MV-4-11 (cell line): ENCODE measurements at places on chromosomes 12 and 14.

- DNase-seq: peak; percentile 6
These were observed 68.2 kb downstream of the USP15 start for GRCh38 chr12:62328296-62328921.

DNA sequence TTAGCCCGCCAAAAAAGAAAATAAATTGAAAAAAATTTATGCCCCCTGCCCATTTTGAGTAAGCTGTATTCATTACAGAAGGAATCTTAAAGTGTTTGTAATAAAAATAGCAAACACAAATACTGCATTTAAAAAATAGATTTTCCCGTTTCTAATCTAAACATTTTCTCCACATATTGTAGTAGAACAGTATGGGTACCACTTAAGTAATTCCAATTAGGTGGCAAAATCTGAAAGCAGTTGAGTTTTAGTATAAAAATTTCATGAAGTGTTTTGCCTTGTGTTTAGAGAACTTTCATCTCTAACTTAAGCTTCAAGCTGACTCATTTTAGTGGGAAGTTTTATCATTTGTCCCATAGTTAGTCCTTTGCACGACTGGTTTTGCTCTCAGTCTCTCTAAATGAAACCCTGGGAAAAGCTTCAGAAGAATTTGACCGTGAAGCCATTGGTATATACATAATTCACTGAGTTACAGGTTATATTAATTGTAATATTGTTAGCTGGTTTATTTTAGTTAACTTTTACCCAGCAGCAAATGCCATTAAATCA lies 214.6 kb downstream of the ERC1 start:
- no peak for DNase-seq

DNA sequence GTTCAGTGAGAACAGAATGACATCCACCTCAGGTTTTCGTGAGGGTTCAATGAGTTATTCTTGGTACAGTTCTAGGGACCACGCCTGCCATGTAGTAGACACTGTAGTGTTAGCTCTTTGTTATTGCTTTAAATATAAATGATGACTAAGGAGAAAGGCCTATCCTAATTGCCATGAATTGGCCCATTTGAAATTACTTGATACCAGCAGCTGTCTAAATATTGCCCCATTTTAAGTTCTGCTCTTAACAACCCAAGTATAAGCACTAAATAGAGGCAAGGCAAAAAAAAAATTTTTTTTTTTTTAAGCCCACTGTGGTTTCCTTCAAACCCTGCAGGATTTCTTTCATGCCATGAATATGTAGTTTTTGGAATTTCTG lies 84.5 kb downstream of the BORCS5 start:
- no peak for DNase-seq

GRCh38 chr14:66069036-66069435 lies 417.1 kb upstream of the CCDC196 start:
- DNase-seq: no peak

- DNase-seq: no peak
These were observed 49.0 kb upstream of the MSRB3 start for GRCh38 chr12:65229441-65229840.

- DNase-seq: no peak
These were observed 8.9 kb downstream of the RFLNA start for GRCh38 chr12:124303579-124304313.

GRCh38 chr12:81759190-81760051 lies at the start of gene PPFIA2:
Gene PPFIA2 (minus strand): TSS chr12:81759350.
- DNase-seq: no peak

DNA sequence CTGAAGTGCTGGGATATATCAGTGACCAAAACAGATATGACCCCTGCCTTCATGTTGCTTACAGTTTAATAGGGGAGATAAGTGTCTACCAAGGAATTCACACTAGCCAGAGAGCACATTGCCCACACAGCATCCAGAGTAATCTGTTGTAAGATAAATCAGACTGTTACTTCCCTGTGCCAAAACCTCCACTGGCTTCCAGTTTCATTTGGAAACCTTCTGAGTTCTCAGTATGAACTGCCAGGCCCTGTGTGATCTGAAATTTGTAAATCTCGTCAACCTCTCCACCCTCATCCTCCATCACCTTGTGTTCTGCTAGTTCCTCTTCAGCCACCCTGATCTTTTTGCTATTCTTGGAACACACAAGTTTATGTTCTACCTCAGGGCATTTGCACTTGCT lies 154.7 kb downstream of the ETV6 start:
- DNase-seq: peak; percentile 46

- DNase-seq: no peak
These were observed 13.7 kb downstream of the ZBTB1 start for GRCh38 chr14:64518229-64518628.

- no peak for DNase-seq
These were observed 36.5 kb upstream of the KICS2 start for GRCh38 chr12:64258576-64258975.

GRCh38 chr14:95162641-95163040 lies 5.3 kb upstream of the DICER1 start:
- no peak for DNase-seq

GRCh38 chr12:220491-220890 lies 6.5 kb upstream of the SLC6A12 start:
- DNase-seq: no peak

DNA sequence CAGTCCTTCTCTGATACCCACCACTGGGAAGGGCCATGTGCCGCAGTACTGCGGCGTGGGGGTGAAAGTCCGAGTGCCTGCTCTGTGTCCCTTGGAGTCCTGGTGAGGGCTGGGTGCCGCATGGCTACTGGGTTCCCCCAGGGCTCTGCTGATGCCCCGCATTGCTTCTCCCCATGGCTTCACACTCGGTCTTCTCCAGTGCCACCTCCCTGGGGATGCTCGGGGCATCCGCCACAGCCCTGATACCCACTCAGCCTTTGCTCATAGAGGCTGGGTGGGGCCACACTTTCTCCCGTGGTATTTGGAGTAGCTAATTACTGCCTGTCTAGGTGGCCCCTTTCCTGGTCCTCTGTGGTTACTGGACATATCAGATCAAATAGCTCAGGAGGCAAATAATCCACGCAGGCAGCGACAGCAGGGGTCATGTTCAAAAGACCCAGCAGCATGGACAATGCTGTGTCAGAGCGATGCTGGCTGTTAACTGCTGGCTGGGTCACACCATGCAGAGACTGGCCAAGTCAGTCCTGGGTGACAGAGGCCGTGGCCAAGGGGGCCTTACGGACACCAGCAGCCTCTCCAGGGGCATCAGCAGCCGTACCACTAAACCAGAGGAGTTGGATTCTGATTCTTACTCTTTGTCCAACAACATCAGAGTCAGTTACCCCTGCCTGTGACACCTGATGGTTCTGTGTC lies 106.5 kb downstream of the ADGRD1 start:
- DNase-seq: no peak

DNA sequence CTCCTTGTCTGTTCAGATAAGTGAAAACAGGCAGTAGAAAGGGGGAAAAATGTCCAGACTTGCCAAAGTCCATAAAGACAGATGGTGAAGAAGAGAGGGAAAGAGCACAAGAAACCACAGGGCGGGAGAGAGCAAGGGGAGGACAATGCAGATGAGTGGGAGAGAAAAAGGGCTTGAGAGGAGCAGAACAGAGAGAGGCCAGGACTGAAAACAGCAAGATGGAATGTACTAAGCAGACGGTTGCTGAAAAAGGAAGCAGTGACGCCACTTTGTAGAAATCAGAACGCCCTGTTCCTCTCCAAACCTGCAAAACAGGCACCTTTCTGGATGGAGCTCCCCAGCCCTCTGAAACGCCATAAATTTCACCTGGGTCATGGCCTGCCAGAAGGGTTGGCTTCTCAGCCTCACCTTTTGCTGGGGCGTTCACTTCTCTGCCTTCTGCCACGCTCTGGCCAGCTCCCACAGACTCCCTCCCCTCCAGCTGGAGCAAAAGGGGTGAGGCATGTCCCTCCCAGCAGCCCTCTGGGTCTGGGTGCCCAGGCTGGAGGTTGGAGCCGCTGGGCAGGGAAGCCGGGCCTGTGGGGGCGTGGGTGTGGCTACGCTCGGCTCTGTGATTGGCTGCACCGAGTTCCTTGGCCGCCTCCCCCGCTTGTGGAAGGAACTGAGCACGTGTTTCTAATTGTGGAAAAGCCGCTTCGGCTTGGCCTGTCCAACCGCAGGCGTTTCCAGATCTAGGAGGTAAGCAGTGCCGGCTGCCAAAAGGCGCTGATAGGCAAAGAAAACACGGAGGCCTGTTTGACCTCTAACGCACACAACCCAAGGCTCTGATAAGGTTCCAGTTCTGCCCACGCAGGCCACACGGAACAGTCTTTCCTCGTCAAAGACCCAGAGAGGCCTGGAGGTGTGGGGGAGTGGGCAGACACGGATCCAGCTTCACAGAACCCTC lies 29.3 kb downstream of the SLC7A8 start:
- DNase-seq: peak; percentile 58

DNA sequence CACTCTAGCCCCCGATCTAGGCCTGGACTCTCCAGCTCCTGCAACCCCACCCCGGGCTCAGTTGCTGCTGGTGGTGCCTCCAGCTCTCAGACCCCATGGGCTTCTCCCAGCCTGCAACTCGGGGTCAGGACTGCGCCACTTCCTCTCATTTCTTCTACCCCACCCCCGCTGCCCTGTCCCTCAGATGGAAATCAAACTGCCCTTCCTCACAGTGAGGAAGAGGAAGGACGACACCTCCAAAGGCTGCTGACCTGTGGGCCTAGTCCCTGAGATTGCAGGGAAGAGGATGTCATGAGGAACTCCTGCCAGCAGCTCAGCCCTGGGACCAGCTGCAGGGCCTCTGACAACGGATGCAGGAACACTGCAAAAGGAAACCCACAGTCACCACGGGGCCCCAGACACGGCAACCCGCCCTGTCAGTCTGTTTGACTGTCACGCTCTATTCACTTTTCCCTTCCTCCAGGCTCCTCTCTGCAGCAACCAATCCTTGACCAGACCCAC lies 29.3 kb upstream of the PNMA1 start:
- DNase-seq: peak; percentile 91

DNA sequence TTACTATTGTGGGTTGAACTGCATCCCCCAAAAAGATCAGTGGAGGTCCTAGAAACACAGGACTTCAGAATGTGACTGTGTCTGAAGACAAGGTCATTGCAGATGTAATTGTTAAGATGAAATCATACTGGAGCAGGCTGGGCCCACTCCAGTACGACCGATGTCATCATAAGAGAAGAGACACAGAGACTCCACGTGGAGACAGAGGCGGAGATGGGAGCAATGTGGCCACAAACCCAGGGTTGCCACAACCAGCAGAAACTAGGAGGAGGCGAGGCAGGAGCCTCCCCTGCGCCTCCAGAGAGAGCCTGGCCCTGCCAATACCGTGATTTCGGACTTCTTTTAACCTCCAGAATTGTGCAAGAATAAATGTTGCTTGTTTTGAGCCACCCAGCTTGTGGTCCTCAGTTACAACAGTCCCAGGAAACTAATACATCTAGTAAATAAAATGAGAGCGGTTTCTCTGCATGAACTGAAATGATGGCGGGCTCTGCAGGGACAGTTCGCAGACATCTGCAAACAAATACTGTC lies 25.7 kb upstream of the FZD10 start:
- no peak for DNase-seq

DNA sequence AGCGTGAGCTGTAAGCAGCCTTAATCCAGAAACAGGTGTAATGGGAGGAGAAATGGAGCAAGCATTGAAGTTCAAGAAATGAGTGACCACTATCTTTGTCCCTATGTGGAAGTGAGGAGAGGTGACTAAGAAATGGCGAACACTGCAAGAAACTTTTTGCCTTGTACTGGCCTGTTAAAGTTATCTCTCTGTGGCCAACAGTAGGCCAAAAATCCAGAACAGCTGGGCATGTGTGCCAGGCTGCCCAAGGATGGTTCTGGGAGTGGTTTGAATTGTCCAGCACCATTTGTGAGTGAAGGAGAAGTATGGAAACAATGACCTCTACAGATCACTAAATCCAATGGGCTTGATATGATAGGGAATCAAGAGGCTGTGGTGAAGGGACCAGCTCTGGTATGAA lies 83.3 kb upstream of the FRMD6 start:
- DNase-seq: no peak

GRCh38 chr14:21231020-21231652 lies 38.1 kb downstream of the HNRNPC start:
- DNase-seq: no peak

- DNase-seq: peak; percentile 10
These were observed 526 bp downstream of the MLXIP start for GRCh38 chr12:122079033-122079531.

GRCh38 chr12:94783862-94784261 lies 133.5 kb upstream of the TMCC3 start:
- no peak for DNase-seq

- no peak for DNase-seq
These were observed 902 bp downstream of the EML5 start for GRCh38 chr14:88791629-88792472.

- DNase-seq: no peak
These were observed 21.4 kb upstream of the NXPH4 start for GRCh38 chr12:57195186-57195585.

GRCh38 chr12:65199604-65200003 lies 30.2 kb downstream of the LEMD3 start:
- DNase-seq: no peak

- DNase-seq: peak; percentile 24
These were observed 28.5 kb downstream of the FOS start for GRCh38 chr14:75306927-75307699.

DNA sequence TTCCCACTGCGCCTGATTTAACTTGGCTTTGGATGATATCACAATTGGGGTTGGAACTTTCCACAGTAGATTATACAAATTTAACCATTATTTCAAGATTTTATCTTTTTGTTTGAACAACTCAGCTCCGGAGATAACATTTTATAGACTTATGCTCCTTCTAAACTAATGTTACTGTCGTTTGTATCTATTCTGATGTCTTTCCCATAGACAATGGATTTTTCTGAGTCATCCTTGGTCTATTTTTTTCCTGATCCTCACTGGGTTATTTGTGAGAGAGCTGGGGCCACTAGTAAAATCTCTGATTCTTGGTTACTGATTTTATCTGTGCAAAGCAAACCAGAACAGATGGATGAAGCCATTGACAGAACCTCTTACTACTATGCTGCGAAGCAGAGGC lies 175.1 kb downstream of the SLC38A4 start:
- no peak for DNase-seq

- DNase-seq: peak; percentile 0
These were observed 141.5 kb upstream of the FGD4 start for GRCh38 chr12:32257695-32258496.

DNA sequence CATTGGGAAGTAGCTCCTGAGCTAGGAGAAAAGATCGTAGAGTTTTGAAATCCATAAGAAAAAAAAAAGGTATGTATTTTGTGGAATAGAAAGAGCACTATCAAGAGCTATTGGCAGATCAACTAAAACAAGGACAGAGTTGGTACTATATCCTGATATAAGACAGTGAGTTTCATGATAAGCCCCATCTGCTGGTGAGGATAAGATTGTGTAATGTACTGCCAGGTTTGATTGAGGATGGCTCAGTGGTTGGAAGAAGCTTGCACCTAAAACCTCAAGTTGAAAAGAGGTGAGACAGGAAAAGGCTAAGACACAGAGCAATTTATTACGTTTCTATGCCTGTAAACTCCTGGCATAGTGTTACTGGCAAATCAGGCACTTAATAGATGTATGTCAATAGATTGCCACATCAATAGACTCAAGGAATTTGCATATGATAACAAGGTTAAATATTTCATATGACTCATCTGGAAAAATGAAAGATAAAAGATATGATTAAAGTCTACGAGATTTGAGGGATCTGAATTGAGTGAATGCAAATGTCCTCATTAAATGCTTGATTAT lies 525.6 kb downstream of the FLRT2 start:
- DNase-seq: no peak

GRCh38 chr14:39733741-39734140 lies 301.5 kb upstream of the FBXO33 start:
- DNase-seq: no peak
